ENCODE measurements at places on chromosomes 4 and X. TPM values are rescaled to one million over a fixed set of nuclear protein-coding genes. Genes with fewer than 3 reads are reported as not detected.

Gene ZNF280C
- 34.2 TPM for total RNA-seq

Gene TNMD
- not detected for total RNA-seq

Gene DKK2
- not detected for total RNA-seq

Gene RS1
- total RNA-seq = not detected

Gene CT47B1
- not detected for total RNA-seq

Gene EDNRA
- total RNA-seq = 0.35 TPM

Gene NCBP2L
- not detected for total RNA-seq

Gene SLC2A9
- not detected for total RNA-seq
